Vagina (tissue), 2 donors: ENCODE measurements at places on chromosomes 12 and 14. TPM values are rescaled to one million over a fixed set of nuclear protein-coding genes. Genes with fewer than 3 reads are reported as not detected.

GRCh38 chr14:91749868-91750267, 18.0 kb upstream of the CATSPERB start:
- H3K4me1 ChIP-seq: no peaks in the 10 kb centered on the region
- H3K27me3 ChIP-seq: no peaks in the 10 kb centered on the region
- no peak for DNase-seq
- no peak overlapping the region for H3K4me3 ChIP-seq

DNA sequence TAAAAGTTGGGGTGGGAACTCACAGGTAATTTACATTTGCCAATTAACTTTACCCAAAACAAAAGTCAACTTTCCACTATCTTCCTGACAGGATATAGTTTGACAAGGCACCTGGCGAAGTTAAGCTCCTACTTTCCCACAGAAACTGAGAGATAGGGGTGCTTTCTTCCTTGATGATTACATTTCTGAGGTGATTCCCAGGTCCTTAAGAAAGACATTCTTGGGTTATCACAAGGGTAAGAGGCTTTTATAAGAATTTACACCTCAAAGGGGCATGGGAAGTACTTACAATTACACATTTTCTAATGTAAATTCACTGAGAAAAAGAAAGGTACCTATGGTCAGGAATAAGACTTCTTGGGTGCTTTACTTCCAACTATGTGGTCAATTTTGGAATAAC, 660.9 kb upstream of the MGAT4C start:
- no peak overlapping the region for H3K27ac ChIP-seq
- no peak for DNase-seq
- H3K36me3 ChIP-seq: no peaks in the 10 kb centered on the region
- H3K4me3 ChIP-seq: no peak overlapping the region

DNA sequence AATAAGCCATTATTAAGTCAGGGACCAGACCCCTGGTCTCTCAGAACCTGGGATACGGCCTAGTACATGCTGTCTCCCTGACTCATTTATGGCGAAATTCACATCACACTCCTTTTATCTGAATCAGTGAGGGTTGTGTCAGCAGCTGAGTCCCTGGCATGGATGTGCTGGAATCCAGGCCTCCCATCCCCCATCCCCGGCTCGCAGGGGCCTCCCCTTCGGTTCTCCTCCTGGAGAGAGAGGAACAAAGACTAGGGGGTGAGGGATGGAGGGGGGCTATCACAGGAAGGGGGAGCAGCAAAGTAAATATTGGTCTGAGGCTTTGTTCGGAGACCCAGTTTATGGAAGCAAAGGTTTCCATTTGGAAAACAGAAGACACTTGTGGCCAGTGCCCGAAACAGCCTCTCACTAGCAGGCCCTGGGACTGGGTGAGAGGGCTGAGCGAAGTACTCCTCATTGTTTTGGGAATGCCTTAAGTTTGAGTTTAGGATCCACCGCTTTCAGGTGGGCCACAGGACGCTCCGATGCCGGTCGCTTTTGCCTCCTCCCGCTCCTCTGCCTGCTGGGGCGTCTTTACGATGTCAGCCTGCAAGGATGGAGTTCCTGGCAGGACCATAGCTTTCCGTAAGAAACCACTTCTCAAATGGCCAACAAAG, 145.0 kb downstream of the PRKCH start:
- peak overlapping the region; percentile 40 for H3K27ac ChIP-seq
- H3K4me1 ChIP-seq: peaks cover 62% of the 10 kb centered on the region
- DNase-seq: no peak
- no peaks in the 10 kb centered on the region for H3K27me3 ChIP-seq
- no peaks in the 10 kb centered on the region for H3K36me3 ChIP-seq

DNA sequence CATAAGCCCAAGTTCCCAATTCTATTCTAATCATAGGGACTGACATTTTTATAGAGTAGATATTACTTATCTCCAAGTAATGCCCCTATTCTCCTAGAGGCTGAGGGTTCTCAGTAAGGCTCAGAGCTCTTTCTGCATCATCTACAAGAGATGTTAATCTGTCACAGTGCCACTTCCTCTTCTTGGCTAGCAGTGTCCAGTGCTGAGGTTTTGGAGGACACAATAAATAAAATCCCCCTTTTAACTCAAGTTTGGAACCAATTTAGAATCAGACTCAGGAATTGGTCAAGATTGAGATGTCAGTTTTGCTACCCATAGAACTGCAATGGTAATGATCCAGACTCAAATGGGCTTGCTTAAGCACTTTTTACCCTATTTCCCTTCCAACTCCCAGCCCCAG, 154.1 kb upstream of the ARID2 start:
- DNase-seq: no peak
- H3K36me3 ChIP-seq: no peaks in the 10 kb centered on the region
- H3K4me1 ChIP-seq: no peaks in the 10 kb centered on the region
- no peak overlapping the region for H3K4me3 ChIP-seq

GRCh38 chr14:55819610-55820304, 239.8 kb downstream of the KTN1 start:
- no peaks in the 10 kb centered on the region for H3K36me3 ChIP-seq
- DNase-seq: no peak
- no peak overlapping the region for H3K4me3 ChIP-seq
- H3K27ac ChIP-seq: no peak overlapping the region

DNA sequence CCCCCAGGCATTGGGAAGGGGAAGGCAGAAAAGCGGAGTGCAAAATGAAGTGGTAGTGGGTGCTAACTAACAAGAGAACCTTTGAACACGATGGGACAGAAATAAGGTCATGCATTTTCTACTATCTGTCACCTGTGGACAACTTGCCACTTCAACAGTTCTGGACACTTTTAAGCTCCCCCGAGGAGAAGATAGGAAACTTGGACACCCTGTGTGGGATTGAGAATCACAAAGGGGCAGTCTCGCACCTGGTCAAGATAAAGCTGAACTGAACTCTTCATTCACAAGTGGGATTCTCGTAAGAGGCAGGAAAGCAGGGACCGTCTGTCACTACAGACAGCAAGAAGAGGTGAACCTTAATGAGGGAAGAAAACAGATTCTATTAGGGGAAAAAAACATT, 51.6 kb downstream of the EIF2S3B start:
- no peaks in the 10 kb centered on the region for H3K27me3 ChIP-seq
- no peaks in the 10 kb centered on the region for H3K36me3 ChIP-seq
- no peak for DNase-seq

DNA sequence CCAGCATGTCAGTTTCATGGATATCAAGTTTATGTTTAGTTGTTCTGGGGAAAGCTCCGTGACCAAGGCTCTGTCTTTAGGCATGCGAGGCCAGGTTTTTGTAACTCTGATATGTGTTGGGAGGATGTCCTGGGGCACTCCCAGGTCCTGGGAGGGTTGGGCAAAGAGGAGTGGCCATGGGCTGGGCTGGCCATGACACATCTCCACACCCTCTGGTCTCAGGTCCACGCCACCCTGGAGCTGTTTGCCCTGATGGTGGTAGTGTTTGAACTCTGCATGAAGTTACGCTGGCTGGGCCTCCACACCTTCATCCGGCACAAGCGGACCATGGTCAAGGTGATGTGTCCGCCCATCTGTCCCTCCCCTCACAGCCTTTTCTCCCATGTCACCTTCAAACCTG, 46.4 kb downstream of the TPCN1 start:
- no peak overlapping the region for H3K4me3 ChIP-seq
- H3K4me1 ChIP-seq: peaks cover 18% of the 10 kb centered on the region

Gene LMNTD1
- total RNA-seq: not detected

DNA sequence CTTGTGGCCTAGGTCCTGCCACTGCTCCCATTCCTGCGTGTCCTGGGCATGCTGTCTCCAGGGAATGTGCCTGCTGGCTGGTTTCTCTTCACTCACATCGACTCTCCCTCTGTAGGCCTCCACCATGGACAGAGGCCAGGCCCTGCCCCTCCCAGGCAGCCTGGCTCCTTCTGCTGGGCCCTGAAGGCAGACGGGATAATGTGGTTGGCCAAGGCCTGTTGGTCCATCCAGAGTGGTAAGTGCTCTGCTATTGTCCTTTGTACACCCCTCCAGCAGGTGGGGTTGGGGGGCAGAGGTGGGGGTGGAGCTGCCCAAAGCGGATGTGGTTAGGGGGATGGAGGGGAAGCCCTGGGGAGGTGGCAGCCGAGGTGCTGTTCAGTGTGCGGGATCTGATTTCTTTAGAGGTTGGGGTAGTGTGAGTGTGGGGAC, 9.5 kb upstream of the NR4A1 start:
- H3K4me1 ChIP-seq: peaks cover 71% of the 10 kb centered on the region
- peak overlapping the region; percentile 96 for H3K27ac ChIP-seq
- DNase-seq: no peak
- H3K4me3 ChIP-seq: no peak overlapping the region
- H3K27me3 ChIP-seq: no peaks in the 10 kb centered on the region

DNA sequence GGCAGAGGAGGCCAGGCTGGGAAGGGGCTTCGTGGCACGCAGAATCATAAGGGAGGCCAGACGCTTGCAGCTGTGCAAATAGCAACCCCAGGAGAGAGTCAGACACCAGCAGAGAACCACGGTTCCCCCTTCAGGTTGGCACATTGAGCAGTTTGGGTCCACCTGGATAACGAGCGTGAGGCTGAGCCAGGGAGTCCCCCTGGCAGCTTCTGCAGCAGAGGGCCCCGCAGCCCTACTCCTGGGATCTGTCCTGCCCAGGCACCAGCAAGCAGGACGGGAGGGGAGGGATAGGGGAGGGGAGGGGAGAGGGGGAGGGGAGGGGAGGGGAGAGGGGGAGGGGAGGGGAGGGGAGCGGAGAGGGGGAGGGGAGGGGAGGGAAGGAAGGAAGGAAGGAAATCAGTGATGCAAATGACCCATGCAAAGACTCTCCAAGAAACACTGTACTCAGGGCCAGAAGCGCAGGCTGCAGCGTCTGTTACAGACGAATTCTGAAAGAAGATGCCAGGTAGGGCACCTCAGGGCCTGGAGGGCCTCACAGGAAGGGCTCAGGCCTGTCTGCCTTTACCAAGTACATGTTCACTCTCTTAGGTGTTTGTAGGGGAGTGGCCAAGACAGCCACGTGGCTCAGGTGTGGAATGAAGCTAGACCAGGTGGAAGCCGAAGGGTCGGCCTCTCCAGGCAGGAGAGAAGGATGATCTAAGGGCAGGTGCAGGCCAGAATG, 32.3 kb upstream of the MMP17 start:
- H3K27me3 ChIP-seq: no peaks in the 10 kb centered on the region
- H3K36me3 ChIP-seq: no peaks in the 10 kb centered on the region
- H3K27ac ChIP-seq: no peak overlapping the region
- no peak overlapping the region for H3K4me3 ChIP-seq
- DNase-seq: no peak

Gene KRT83
- not detected for total RNA-seq

DNA sequence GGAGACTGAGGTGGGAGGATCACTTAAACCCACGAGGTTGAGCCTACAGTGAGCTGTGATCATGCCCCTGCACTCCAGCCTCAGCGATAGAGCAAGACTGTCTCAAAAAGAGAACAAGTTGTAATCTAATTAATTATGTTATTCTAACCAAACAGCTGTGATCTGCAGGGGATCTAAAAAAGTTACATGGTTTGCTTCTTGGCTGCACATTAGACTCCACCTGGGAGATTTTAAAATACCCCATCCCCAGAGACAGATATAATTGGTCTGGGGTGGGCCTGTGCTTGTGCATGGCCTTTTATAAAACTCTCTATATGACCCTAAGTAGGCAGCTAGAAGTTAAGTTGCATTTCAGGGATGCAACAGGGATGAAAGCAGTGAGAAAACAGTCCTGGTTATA, 76.7 kb downstream of the SCAF11 start:
- DNase-seq: no peak
- H3K4me3 ChIP-seq: no peak overlapping the region
- H3K27me3 ChIP-seq: no peaks in the 10 kb centered on the region
- no peak overlapping the region for H3K27ac ChIP-seq

Gene ESRRB
- 0.74 TPM for total RNA-seq

GRCh38 chr14:37278636-37279538, 81.2 kb downstream of the MIPOL1 start:
- no peak overlapping the region for H3K4me3 ChIP-seq
- DNase-seq: no peak
- H3K4me1 ChIP-seq: no peaks in the 10 kb centered on the region
- H3K36me3 ChIP-seq: no peaks in the 10 kb centered on the region
- H3K27ac ChIP-seq: no peak overlapping the region

Gene SLC6A15
- total RNA-seq: 2.7 TPM

GRCh38 chr14:50047274-50047676, 69.1 kb downstream of the VCPKMT start:
- no peak overlapping the region for H3K4me3 ChIP-seq
- H3K27ac ChIP-seq: peak overlapping the region; percentile 67
- no peak for DNase-seq
- H3K36me3 ChIP-seq: no peaks in the 10 kb centered on the region

GRCh38 chr12:57309420-57309819, 58.4 kb upstream of the STAC3 start:
- no peaks in the 10 kb centered on the region for H3K27me3 ChIP-seq
- DNase-seq: no peak
- peaks cover 24% of the 10 kb centered on the region for H3K36me3 ChIP-seq
- no peak overlapping the region for H3K27ac ChIP-seq
- no peak overlapping the region for H3K4me3 ChIP-seq
- H3K4me1 ChIP-seq: peaks cover 10% of the 10 kb centered on the region

DNA sequence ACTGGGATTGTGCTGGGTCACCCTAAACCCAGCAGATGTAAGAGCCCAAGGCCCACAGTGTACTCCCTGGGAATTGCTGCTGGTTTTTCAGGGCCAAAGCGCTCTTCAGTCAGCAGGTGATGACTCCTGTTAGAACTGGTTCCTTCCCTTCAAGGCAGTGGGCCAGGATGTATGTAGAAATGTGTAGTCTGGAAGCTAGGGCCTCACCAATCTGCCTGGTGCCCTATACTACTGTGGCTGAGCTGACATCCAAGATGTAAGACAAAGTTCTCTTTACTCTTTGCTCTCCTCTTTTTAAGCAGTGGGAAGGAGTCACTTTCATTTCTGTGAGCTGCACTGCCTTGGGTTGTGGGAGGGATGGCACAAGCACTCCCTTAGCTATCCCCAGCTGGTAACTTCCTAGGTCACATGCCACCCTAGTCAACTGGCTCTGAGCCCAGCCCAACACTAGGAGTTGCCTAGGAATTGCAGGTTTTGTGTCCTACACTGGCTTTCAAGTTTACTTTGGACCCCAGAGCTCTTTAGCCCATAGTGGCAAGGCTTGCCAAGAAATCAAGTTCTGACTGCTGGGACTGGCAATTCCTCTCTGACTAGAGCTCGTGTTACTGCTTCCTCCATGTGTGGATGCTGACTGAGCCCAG, 249.2 kb downstream of the C12orf50 start:
- H3K4me1 ChIP-seq: no peaks in the 10 kb centered on the region
- no peaks in the 10 kb centered on the region for H3K36me3 ChIP-seq
- H3K4me3 ChIP-seq: no peak overlapping the region
- no peaks in the 10 kb centered on the region for H3K27me3 ChIP-seq
- no peak overlapping the region for H3K27ac ChIP-seq

Gene RITA1
- total RNA-seq: 14.5 TPM

DNA sequence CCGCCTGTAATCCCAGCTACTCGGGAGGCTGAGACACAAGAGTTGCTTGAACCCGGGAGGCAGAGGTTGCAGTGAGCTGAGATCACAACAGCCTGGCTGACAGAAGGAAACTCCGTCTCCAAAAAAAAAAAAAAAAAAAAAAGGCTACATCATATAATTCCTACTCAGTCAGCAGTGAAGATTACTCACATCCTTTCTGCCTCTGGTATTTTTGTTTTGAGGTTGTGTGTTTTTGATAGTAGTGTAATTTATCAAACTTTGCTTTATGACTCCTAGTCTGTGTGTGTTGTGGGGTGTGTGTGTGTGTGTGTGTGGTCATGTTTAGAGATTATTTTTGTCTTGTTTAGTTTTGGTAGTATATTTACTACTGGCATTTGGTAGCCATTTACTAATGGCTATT, 29.8 kb upstream of the DLGAP5 start:
- no peak for DNase-seq
- H3K27me3 ChIP-seq: no peaks in the 10 kb centered on the region
- no peak overlapping the region for H3K27ac ChIP-seq
- H3K4me1 ChIP-seq: no peaks in the 10 kb centered on the region

- no peak for DNase-seq
- H3K4me3 ChIP-seq: no peak overlapping the region
- no peaks in the 10 kb centered on the region for H3K4me1 ChIP-seq
Observed at GRCh38 chr12:72054511-72054910, 115.9 kb downstream of the TPH2 start.
